ENCODE measurements at places on chromosomes 12 and 14. TPM values are rescaled to one million over a fixed set of nuclear protein-coding genes. Genes with fewer than 3 reads are reported as not detected.

The TAS2R9 gene
- total RNA-seq: not detected

The P2RX2 gene
- not detected for total RNA-seq

The FGF23 gene
- total RNA-seq: not detected

The KRT73 gene
- not detected for total RNA-seq

- DNase-seq: no peak
These were observed 120.2 kb upstream of the RFLNA start for GRCh38 chr12:124174451-124175348.

GRCh38 chr12:102468261-102468915 lies 12.0 kb downstream of the IGF1 start:
- no peak for DNase-seq

DNA sequence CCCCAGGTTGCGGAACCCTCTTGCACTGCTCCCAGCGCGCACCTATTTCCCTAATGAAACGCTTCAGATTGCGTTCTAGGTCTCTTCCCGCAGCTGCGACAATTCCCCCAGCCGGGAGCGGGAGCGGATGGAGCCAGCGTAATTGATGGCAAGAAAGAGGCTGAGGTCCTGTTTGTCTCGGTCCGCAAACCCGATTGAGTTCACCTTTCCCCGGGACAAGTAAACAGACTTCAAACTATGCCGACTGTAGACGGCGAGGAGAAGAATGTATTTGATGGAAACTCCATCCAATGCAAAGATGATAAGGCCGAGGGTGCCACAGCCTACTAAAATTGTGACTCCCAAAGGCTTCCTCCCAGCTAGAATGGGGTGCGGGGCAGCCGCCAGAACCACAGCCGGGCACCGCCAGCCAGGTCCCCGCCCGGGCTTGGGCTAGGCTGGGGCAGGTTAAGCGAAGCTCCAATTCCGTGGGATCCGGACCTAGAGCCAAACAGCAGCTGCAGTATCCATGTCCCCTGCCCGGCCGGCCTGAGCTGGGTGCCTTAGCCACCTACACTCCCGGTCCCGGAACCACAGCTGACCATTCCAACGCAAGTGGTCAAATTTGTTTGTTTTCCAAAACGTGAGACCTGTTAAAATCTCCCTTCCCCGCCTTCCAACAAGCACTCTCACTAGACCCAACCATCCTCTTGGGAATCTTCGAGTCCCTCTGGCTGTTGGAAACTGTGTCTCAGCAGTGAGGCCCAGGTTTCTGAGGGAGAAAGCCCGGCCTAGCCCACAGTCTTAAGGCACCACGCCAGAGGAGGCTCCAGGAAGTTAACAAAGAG lies 5.5 kb downstream of the NKX2-1 start:
- DNase-seq: no peak

GRCh38 chr12:129863938-129864337 lies 39.9 kb downstream of the TMEM132D start:
- no peak for DNase-seq

- DNase-seq: no peak
These were observed 13.8 kb downstream of the UBE2N start for GRCh38 chr12:93427779-93428564.

DNA sequence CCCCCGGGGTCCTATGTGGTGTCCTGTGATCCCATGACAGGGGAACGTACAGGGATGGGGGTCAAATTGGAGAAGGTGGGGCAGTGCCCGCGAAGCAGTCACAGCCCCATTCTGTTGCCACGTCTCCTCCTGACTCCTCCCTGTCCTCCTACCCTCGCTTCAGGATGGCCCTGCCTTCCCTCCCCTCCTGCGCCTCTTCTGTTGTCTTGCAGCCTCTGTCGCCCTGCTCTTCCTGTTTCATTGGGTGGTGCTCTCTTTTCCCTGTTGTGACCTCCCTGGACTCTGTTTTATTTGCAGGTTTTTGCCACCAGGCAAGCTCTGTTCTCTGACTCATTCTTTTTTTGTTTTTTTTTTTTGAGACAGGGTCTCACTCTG lies 18.7 kb downstream of the CABP1 start:
- no peak for DNase-seq

DNA sequence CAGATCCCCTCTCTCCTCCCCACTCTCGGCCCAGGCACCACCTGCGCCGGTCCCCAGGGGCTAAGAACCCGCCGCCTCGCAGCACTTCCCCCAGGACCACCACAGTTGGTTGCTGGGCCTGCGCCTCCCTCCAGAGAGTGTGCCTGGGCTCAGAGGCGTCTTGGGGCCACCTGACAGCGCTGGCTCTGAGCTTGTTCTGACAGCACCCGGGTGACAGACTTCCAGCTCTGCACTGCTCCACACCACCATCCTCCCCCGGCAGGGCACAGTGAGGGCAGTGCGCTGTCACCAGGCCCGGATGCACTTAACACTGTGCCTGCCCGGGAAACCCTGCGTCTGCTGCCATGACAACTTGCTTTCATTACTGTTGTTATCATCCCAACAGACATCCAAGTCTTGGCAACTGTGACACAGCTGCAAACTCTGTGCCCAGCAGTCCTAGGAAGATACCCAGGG lies 6.6 kb downstream of the BRF1 start:
- DNase-seq: no peak

DNA sequence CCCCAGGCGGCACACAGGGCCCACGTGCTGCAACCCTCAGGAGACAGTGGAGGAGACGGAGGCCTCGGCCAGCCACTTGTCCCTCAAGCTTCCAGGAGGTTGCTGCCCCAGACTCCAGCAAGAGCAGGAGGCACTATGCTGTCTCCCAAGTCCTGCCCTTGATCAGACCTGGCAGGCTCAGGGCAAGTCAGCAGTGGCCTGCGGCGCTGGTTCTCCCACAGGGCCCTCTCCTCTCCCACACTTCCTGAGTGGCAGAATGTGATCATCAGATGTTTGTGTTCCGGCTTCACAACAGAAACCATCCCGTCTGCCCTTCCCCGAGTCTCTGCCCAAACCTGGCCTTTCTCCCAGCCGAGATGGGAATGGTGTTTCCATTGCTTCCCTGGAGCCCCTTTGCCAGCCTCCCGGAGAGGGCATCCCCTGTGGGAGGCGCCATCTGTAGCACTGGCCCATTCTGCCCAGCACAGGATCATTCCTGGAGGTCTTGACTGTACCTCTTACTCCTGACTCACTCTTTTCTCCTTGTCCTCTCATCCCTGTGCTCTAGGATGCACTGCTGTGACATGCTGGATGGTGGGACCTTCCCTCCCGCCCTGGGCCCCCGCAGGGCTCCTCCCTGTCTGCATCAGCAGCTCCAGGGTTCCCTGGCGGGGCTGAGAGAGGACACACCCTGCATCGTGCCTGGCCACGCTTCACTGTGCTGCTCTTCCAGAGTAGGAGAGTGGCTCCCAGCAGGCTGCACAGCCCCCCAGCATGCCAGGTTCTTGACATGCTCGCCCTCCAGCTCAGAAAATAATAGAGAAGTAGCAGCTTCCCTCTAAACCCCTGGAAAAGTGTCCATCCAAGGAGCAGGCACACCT lies 114.7 kb upstream of the FKBP4 start:
- no peak for DNase-seq

GRCh38 chr14:79274641-79275291 lies 936.5 kb downstream of the DIO2 start:
- no peak for DNase-seq

DNA sequence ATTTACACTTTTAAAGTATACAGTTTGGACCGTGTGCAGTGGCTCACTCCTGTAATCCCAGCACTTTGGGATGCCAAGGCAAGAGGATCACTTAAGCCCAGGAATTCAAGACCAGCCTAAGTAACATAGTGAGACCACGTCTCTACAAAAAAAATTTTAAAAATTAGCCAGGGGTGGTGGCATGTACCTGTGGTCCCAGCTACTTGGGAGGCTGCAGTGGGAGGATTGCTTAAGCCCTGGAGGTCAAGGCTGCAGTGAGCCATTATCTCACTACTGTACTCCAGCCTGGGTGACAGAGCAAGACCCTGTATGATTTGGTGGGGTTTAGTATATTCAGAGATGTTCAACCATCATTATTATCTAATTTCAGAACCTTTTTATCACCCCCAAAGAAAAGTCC lies 4.7 kb downstream of the EIF4B start:
- DNase-seq: no peak

GRCh38 chr12:43210485-43211192 lies 341.4 kb downstream of the ADAMTS20 start:
- no peak for DNase-seq

DNA sequence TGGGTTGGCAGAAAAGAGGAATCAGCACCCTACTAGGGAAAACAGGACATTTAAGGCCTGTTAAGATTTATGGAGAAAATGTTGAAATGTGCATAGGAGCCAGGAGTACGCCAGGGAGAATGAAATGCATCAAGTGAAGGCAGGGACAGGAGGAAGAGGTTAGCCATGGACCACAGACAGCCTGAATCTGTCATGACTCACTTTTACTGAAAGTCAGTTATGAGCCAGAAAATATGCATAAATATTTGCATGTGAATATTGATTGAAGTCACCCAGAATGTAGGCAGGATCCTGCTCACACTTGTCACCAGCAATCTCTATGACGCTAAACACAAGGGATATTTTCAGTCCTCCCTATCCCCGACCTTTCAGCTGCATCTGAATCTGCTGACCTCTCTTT lies 25.1 kb upstream of the CDK17 start:
- DNase-seq: no peak

- DNase-seq: peak; percentile 89
These were observed 25.3 kb downstream of the JDP2 start for GRCh38 chr14:75452900-75453816.

- no peak for DNase-seq
These were observed 60.9 kb upstream of the OR4E1 start for GRCh38 chr14:21734457-21735074.

GRCh38 chr12:131226345-131227265 lies 272.9 kb downstream of the ADGRD1 start:
- no peak for DNase-seq

GRCh38 chr14:95323917-95324316 lies 4.2 kb upstream of the CLMN start:
- DNase-seq: no peak

DNA sequence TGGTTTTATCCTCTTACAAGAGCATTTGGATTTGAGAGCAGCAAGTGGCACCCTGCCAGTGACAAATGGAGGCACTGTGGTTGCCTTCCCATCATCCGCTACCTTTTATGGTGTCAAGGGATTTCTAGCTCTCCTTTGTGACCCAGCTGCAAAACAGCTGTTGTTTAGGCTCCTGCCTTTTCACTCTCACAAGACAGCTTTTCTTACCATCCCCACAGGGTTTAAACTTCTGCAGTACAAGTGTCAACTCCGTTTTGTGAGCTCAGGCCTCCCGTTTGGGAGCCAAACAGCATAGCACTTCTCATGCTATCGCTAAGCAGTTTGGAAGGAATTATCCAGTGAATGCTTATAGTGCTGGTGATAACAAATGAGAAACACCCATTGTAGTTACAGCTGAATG lies 331.4 kb downstream of the TMTC2 start:
- DNase-seq: no peak

DNA sequence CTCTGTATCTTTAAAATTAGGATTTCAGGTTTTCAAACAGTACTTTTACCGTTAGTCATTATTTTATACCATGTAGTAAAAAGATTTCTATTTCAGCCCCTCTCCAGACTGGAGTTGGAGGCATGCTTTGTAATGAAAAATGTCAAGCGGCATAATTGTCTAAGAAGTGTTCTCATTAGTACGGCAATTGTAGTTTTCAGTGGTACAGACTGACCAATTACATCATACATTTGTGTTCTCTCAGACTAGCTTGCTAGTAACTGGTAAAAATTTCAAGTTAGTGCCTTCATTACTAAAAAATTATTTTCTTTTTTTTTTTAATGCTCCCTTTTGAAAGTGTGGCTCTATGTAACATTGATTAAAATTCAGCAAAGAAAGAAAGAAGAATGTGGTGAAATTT lies 4.5 kb downstream of the USP30 start:
- DNase-seq: no peak

DNA sequence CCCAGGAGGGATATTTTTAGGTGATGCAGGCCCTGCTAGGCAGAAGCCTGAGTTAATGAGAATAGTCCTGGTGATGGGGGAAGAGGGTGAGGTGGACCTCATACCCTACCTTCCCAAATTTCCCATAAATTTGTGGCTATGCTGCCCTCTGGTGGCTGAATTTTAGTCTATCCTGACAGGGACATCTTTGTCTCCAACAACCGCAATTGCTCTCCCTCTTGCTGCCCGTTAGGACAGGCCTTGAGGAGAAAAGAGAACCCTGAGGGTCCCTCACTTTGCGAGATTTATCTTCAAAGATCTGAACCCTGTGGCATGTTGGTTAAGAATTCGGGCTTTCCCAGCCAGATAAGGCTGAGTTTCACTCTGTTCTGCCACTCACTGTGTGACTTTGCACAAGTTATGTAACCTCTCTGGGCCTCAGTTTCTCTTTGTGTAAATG lies 9.8 kb upstream of the ZNF385A start:
- DNase-seq: no peak

- no peak for DNase-seq
These were observed 56.2 kb downstream of the SDR9C7 start for GRCh38 chr12:56878010-56878339.

- no peak for DNase-seq
These were observed 94.5 kb upstream of the NRXN3 start for GRCh38 chr14:78075555-78076277.
